ENCODE measurements at places on chromosomes 7 and 10.

DNA sequence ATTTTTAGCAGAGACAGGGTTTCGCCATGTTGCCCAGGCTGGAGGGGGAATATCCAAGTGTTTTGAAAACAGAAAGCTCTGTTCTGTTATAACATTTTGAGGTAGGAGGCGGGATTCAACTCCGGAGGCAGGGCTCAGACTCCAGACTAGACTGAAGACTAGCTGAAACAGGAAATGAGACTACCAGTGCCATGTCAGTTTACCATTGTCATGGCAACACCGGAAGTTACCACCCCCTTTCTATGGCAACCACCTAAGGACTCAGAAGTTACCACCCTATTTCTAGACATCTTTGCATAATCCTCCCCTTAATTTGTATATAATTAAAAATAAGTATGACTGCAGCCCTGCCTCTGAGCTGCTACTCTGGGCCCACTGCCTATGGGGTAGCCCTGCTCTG lies 1069.1 kb upstream of the AUTS2 start:
- no peak for DNase-seq

GRCh38 chr10:43453266-43453831 lies 16.4 kb downstream of the ZNF487 start:
- no peak for DNase-seq

GRCh38 chr7:44145969-44146911 lies 5.1 kb upstream of the MYL7 start:
- DNase-seq: peak; percentile 81

DNA sequence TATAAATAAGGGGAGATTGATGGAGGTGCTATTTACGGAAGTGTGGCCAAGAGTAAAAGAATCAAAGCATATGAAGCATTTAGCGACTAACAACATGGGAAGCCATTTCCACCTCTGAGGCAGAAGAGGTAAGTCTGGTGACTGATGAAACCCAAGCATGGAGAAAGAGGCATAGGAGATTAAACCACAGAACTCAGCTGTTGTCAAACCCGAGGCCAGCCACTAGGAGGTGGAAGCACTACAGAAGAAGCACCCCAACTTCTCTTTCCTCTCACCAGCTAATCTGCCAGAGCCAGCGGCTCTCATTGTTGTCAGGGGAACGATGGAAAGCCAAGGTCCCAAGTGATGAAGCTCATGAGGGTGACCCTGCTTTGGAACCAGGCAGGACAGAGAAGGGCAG lies 19.6 kb upstream of the CNTNAP2 start:
- no peak for DNase-seq

DNA sequence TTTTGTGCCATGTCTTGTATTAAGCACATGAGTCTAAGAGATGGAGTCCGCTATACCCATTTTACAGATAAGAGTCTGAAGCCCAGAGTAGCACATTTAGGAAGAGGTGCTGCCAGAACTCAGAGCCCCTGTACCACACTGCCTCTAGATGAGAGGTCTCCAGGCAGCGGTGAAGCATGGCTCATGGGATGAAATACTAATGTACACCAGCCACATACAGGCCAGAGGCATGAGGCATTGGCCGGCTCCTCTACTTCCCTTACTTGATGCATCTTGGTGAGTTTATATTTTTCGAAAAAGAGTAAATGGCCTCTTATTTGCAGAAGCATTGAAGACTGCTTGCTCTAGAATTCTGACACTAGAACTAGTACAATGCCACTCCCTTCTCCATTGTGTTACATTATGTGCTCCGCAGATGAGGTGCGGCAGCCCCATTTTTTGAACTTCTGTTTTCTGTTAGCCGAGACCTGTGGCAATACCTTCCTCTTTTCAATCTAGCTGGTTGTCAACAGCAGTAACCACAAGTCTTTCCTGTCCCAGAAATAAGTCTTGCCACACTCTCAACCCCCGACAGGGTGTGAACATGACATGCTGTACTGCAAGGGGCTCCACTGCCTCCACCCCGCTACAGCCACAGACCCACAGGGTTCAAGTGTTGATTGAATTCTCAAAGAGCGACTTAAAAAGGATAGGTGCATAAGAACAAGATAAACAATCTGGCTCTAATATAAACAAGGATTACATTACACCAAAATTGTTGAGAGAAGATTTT lies 145.3 kb downstream of the CELF2 start:
- no peak for DNase-seq

DNA sequence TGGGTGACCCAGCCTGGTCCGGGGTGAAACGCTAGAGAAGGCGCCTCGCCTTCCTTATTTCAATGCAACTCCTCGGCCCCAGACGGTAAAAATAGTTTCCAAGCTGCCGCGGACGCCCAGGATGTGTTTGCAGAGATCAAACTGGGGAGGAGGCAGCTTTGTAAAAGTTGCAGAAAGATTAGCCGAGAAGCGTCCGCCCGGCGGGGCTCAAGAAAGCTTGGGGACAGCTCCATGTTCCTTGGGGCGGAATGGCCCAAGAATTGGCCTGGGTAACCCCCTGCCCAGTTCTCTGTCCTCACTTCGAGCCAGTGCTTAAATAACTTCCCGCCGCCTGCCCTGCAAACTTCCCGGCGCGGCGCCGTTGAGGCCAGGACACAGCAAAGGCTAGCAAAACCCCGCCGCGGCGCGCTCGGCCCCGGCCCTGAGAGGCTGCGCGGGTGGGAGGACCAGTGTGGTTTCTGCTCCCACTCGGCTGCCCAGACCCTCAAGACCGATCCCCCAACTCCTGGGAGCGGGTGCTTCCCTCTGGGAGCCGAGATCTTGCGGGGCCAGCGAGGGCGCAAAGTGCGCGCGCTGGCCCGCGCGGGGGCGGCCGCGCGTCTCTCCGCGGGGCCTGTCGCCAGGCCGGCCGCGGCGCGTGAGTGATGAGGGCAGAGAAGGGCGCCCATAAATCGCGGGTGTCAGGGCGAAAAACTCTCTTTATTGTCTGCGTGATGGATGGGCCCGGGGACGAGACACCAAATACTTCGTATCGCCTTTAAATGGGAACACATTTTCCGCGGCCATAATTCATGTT lies 6.3 kb upstream of the ZNF503 start:
- peak; percentile 65 for DNase-seq

GRCh38 chr10:95406651-95407280 lies 116.0 kb upstream of the PDLIM1 start:
- DNase-seq: peak; percentile 68

GRCh38 chr10:70809011-70809611 lies 6.6 kb upstream of the SGPL1 start:
- no peak for DNase-seq

DNA sequence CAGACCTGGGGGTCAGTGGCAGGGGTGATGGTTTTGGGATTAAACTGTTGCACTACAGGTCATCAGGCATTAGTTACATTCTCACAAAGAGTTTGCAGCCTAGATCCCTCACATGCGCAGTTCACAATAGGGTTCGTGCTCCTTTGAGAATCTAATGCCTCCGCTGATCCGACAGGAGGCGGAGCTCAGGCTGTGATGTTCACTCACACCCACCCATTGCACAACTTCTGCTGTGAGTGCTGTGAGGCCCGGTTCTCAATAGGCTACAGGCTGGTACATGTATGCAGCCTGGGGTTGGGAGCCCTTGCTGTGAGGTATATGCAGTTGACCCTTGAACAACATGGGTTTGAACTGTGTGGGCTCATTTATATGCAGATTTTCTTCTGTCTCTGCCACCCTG lies 416.4 kb downstream of the GFRA1 start:
- no peak for DNase-seq

DNA sequence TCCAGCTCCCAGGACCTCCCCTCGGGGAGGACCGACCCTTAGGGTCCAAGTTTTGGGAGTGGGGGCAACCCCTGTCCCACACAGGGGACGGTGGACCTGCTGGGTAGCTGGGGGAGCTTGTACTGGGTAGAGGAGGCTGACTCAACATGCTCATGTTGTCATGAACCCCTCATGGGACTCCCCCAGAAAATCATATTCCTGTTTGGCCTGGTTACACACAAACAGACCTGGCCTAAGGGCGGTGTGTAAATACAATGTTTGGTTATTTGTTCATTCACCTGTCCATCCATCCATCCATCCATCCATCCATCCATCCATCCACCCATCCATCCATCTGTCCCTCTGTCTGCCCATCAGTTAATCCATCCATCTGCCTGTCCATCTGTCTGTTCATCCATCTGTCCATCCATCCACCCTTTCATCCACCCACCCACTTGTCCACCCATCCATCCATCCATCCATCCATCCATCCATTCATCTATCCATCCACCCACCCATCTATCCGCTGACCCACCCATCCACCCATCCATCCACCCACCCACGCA lies 92.9 kb downstream of the DNAJB6 start:
- DNase-seq: no peak

DNA sequence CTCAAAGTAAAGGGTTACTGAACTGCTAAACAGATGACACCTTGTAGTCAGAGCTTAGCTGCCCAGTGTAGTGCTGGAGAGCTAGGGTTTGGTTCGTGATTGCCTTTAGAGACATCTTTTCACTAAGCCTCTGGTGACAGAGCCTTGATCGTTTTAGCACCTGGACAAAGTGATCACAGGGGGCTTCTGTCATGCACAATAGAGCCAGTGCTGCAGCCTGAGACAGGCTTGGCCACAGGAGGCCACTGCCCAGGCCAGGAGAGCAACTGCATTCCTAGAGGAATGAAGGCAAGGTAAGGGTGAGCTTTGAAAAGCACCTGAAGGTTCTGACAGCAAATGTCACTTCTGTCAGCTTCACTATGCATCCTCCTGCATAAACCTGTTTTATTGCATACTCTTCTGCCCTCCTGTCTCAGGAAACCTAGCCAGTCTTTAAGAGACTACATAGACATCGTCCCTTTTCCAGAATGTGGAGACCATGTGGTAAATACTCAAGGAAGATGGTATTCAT lies 122.9 kb downstream of the NPY start:
- DNase-seq: no peak

DNA sequence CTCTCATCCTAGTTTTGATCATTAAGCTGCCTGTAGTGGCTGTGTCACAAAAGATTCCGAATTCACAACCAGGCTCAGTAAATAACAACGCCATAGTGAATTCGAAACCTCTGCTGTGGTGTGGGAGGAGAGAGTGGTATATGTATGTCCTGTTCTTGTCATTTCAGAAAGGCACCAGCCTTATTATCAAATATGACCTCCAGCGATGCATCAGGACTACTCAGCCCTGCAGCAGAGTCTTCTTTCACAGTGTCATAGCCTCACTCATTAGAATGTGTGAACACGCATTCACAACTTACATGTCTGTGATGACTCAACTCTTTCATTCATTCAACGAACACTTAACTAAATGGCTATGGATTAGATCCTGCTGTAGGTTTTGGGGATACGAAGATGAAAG lies 15.3 kb downstream of the AOC1 start:
- no peak for DNase-seq

- DNase-seq: no peak
These were observed 558.4 kb downstream of the SDK1 start for GRCh38 chr7:3859431-3859830.

- no peak for DNase-seq
These were observed 44.1 kb upstream of the ADO start for GRCh38 chr10:62760401-62760800.

DNA sequence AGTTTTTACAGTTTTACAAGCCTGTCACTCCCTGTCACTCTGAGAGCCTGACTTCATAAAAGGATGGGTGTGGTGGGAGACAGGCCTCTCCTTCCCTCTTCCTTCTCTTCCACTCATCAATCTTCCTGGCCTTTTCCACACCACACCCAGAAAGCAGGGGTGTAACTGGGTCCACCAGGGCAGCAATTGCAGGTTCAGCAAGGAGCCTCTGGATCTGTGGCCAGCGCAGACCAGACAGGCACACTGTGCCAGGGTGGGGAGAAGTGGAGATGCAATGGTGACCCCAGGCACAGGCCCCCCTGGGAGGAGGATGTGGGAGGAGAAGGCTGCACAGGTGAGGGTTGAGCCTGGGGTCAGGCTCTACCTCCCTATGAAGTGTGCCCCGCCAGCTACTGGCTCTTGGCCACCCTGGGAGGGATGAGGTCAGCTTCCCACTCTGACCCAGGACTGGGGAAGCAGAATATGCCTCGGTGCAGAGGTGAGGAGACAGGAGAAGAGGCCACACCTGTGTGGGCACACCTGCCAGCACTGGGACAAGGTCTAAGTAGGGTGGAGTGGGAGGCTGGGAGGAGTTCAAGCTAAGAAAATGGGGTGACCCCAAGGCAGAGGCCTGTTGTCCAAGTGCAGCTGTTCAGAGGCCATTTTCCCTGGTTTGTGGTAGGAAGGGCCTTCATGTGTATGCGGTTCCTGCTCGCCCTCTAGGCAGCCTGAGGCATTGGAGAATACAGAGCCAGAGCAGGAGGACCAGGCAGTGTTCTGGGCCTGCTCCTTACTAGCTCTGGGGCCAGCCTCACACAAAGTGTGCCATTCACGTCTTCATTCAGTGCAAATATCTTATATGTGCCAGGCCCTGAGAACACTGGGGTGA lies 20.2 kb upstream of the TMEM72 start:
- no peak for DNase-seq

DNA sequence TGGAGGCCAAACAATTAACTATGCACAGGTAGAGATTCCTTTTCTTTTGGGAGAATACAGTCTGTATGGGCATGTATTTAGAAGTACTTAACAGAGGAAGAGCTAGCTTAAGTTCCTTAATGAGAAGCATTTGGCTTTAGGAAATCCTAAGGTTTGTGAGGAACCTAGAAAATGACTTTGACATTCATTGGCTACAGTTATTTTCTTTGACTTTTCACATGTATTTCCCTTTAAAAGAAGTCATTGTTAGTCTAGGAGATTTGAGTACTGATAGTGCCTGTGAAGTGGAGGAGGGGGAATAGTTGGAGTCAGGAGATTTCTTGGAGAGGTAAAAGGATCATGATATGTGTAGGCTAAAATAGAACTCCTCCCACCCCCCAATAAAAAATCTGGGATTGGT lies 3.6 kb downstream of the HELLS start:
- DNase-seq: no peak

GRCh38 chr10:33743429-33743857 lies 409.0 kb upstream of the NRP1 start:
- DNase-seq: no peak
